ENCODE measurements at places on chromosomes 4 and X. TPM values are rescaled to one million over a fixed set of nuclear protein-coding genes. Genes with fewer than 3 reads are reported as not detected.

Gene DOCK11
- 31.0 TPM for polyA plus RNA-seq

DNA sequence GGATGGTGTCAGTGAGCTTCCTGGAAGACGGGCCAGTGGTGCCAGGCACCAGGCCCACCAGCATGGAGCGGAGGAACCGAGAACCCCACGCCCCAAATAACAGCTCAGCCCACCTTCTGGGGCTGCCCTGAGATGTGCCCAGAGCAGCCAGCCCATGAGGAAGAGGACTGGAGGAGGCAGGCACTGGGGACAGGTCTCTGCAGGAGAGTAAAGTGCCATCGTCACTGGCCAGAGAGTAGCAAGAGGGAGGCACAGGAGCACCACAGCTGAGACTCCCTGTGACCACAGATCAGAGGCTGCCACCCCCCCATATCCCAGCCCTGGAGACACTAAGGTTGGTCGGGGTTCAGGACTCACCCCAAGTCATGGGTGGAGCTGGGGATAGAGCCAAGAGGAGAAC lies 63.0 kb downstream of the PPP2R2C start:
- H3K36me3 ChIP-seq: no peaks in the 10 kb centered on the region
- no peak overlapping the region for H3K27ac ChIP-seq
- no peaks in the 10 kb centered on the region for H3K4me1 ChIP-seq
- no peak for DNase-seq
- H3K4me3 ChIP-seq: no peak overlapping the region
- H3K27me3 ChIP-seq: no peaks in the 10 kb centered on the region

GRCh38 chrX:67207912-67208311 lies 335.9 kb upstream of the AR start:
- no peaks in the 10 kb centered on the region for H3K4me1 ChIP-seq
- no peak for DNase-seq
- no peaks in the 10 kb centered on the region for H3K27me3 ChIP-seq
- no peak overlapping the region for H3K4me3 ChIP-seq
- no peaks in the 10 kb centered on the region for H3K36me3 ChIP-seq

GRCh38 chr4:95232358-95233156 lies 316.2 kb downstream of the UNC5C start:
- H3K27ac ChIP-seq: no peak overlapping the region
- no peak for DNase-seq
- no peaks in the 10 kb centered on the region for H3K27me3 ChIP-seq
- no peaks in the 10 kb centered on the region for H3K36me3 ChIP-seq

GRCh38 chr4:37415845-37416369 lies 171.4 kb downstream of the NWD2 start:
- no peaks in the 10 kb centered on the region for H3K36me3 ChIP-seq
- no peaks in the 10 kb centered on the region for H3K27me3 ChIP-seq
- DNase-seq: no peak
- H3K4me3 ChIP-seq: no peak overlapping the region
- no peaks in the 10 kb centered on the region for H3K4me1 ChIP-seq
